Hematopoietic multipotent progenitor cell treated with erythropoietin and hydrocortisone succinate and interleukin-3 and kit ligand, for 6 days (in vitro differentiated cells): ENCODE measurements at places on chromosomes 1 and 21.

DNA sequence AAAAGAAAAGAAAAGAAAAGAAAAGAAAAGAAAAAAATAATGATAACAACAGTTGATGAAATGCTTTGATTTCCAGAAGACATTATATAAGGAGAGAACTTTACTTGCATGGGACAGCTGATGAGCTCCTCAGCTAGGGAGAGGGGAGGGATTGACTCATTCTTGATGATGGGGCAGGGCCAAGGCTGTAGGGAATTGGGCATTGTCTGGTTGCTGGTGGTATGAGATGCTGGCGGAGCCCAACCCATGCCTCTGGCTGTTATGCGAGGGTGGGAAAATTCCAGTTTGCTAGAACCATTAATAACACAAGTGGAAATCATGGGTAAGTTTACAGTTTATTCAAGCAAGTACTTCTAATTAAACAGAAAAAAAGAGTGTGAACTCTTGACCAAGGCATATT is 36.0 kb upstream of the KIF26B start:
- no peak for DNase-seq

GRCh38 chr1:55694310-55694801 is 479.2 kb upstream of the USP24 start:
- DNase-seq, result no peak

GRCh38 chr21:31284797-31285397 is 59.2 kb downstream of the TIAM1 start:
- no peak for DNase-seq

DNA sequence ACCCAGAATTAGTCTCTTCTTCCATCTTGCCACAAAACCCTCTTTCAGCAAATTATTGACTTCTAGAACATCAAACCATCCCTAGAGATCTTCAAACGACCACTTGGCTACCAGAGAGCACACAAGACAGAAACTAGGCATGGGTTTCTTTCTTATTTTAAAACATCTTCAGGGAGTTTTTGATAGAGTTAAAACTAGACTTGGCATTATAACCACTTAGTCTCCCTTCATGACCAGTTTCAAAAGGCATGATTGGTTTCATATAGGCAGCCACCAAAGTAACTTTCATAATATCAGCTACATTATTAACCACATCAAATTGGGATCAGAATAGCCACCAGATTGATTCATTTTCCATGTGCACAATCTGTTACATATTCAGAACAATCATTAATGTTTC is 368.4 kb upstream of the GREM2 start:
- DNase-seq, result no peak

- DNase-seq, result no peak
Measured at GRCh38 chr21:14989359-14989758, 75.4 kb downstream of the NRIP1 start.

DNA sequence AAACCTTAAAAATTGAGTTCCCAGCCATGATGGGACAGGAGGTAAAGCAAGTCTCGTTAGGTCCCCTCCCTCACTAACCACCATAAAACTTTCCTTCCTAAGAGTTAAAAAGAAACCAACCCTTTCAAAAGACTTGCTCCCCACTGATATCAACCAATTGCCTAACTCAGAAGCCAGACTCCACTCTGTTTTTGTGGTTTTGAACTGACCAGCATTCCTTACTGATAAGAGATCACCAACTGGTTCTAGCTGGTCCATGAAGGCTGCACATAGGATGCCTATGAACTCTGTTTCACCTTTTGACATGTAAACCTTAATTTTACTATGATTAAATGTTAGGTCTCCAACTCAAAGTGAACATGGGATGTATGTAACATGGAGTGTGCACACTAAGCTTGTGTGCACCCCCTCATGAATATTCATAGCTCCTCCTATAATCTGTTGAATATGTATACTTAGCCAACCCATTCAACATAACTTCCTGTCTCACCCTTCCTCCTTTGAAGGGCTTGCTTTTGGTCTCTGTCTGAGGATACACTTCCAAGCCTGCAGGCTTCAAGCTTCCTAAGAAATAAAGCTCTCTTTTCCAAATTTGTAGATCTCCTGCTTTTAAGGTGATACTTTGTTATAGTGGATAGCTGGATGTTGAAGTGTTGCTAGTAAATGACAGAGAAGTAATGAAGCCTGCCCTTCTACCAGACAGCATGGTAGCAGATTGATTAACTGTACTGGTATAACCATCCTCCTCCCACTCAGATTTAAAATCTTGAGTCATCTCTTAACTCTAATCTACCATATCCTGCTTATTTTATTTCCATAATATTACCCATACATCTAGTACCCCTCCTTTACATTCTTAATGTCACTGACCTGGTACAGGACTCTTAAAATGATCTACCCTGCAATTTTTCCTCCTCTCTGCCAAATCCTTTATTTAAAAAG is 95.6 kb downstream of the ZNF644 start:
- peak; percentile 78 for DNase-seq

DNA sequence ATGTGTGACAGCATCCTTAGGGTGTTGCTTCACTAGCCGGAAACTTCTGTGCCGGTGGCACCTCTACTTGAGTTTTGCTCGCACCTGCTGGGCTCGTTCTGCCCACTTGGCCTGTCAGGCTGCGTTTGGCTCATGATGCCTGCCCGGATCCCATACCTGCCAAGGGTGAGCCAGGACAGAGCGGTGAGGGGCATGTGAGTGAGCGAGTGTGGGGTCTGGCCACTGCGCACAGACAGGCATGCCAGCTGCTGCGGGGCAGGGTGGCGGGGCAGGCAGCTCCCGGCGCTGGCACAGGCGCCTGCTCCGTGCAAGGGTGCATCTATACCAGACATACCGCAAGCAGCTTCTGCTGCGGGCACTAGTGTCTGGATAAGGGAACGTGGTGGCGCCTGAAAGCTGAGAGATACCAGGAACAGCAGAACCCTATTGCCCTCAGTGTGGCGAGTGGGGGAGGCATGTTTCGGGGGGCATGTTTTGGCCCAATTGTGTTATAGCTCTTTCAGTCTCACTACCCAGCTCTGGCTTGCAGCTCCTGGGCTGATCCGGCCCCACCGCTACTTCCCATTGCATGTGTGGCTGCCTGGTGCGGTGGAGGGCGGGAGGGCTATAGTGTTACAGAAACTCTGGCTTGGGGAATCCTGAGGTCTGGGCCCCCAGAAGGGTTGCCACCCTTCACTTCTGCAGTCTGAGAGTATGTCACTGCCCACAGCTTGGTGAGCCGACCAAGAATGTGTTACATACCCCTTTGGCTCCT is 32.2 kb downstream of the MAGI3 start:
- DNase-seq, result no peak
